ENCODE measurements at places on chromosomes 5 and 9.

DNA sequence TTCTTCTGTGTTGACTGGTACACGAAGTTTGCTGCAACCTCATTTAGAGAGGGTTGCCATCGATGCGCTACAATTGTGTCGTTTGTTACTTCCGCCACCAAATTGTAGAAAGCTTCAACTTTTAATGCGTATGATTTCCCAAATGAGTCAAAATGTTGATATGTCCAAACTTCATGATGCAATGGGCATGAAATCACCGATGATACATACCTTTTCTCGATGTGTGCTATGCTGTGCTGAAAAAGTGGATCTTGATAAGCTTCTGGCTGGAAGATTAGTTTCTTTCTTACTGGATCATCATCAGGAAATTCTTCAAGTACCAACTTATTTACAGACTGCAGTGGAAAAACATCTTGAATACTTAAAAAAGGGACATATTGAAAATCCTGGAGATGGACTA, 65.7 kb downstream of the TMEM38B start:
- no peak for DNase-seq

- DNase-seq: peak; percentile 59
These were observed 1.4 kb downstream of the OTULIN start for GRCh38 chr5:14665949-14666348.

DNA sequence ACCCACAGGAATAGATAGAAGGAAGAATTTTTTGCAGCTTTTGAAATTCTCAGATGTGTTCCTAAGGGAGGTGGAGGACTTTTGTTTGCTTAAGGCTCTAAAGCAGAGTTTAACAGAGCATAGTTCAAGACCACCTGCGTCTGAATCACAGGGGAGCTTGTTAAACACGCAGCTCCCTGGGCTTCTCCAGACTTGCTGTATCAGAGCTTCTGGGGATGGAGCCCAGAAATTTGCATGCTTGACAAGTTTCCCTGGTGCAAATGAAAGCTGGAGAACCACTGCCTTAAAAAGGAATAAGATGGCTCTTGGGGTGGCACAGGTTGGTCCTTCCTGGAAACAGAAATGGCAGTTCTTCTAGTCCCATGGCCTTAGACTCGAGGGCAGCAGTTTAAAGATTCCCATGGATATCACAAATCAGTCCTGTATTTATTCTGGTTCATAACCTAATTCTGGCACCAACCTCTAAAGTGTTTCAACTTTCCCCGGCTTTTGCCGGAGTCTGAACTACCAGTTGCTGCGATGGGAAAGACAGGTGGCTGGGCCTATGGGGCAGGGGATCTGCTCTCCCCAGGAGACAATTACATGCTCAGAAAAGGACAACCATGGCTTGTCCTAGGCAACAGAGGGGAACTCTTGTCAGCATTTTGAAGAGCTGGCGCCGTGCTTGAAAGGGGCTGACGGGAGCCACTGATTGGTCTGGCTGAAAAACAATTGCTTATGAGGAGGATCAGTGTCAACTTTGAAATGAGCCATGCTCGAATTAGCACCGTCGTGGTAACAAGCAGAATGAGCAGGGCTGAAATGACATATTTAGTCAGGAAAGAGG, 599.6 kb downstream of the CCDC171 start:
- no peak for DNase-seq

- peak; percentile 37 for DNase-seq
These were observed 14.3 kb upstream of the MGAT1 start for GRCh38 chr5:180816608-180817534.

Measured in CD4-positive, alpha-beta T cell treated with Interleukin-6 for 4 hours (primary cell).